ENCODE measurements at places on chromosomes 2 and 18. TPM values are rescaled to one million over a fixed set of nuclear protein-coding genes. Genes with fewer than 3 reads are reported as not detected.

DNA sequence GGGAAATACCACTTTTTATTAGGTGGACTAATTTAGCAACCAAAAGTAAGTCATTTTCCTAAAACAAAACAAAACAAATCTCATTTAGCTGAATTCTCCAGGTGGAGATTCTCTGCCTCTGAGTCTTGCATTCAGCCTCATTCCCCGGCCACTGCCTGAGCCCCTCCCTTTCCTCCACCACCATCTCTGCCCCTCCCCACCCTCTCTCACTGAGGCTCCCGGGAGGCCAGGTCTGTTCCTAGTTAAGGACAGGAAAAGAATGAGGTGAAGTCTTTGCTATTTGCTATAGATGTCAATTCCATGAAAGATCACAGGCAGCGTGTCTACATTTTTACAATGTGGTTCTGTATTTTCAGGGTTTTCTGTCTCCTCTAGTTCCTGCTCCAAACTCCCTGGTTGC is 83.0 kb upstream of the SOX11 start:
- H3K36me3 ChIP-seq: no peaks in the 10 kb centered on the region
- no peak overlapping the region for H3K4me3 ChIP-seq
- H3K4me1 ChIP-seq: no peaks in the 10 kb centered on the region

- H3K36me3 ChIP-seq: peaks cover 44% of the 10 kb centered on the region
- DNase-seq: no peak
- peaks cover 29% of the 10 kb centered on the region for H3K4me1 ChIP-seq
- H3K4me3 ChIP-seq: no peak overlapping the region
- H3K27me3 ChIP-seq: no peaks in the 10 kb centered on the region
Observed at GRCh38 chr18:21000667-21001066, 110.9 kb downstream of the ROCK1 start.

- no peak overlapping the region for H3K4me3 ChIP-seq
- H3K27me3 ChIP-seq: peaks cover 21% of the 10 kb centered on the region
- H3K4me1 ChIP-seq: peaks cover 30% of the 10 kb centered on the region
Observed at GRCh38 chr2:8582651-8583399, 99.0 kb upstream of the ID2 start.

DNA sequence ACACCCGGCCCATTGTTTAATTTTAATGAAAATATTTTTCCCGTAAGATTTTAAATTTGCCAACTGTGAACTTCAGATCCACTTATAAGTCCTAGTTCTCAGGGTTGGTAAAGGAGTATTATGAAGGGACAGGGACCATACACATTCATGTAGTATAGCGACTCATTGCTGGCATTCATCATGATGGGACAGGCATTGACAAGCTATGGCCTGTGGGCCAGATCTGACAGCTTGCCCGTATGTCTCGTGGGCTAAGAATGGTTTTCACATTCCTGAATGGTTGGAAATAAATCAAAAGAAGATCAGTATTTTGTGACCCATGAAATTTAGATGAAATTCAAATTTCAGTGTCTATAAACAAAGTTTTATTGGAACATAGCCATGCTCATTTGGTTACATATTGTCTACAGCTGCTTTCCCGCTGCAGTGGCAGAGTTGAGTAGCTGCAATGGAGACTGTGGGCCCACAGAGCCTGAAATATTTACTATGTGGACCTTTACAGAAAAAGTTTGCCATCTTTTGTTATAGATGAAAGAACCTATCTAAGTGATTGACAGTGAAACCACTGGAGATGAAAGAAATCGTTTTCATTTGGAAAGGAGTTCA is 4.1 kb downstream of the RAPGEF4 start:
- DNase-seq: no peak
- H3K36me3 ChIP-seq: no peaks in the 10 kb centered on the region
- no peak overlapping the region for H3K27ac ChIP-seq
- no peak overlapping the region for H3K4me3 ChIP-seq

DNA sequence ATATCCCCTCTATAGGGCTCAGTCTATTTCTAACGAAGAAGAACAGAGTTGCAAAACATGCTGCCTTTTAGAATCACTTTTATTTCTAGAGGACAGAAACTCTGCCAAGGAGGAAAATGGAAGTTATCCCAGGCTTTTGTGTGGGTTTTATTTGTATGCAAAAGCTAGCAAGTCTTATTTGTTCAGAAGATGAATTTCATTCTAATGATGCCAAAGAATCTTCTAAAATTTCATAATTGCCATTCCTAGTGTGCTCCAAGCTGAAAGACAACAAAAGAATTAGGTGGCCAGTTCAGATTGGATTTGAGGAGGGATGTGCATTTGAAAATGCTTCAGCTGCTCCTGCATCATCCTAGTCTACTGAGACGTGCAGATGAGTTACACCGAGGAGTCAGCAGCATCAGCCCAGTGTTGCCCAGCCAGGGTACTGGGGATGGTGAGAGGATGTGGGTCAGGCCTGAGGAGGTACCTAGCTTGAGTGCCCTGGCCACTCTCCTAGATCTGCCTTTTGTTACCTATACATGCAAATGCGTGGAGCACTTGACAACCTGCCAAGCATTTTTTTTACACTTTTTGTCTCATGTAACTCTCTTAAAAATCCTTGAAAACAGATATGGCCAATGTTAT is 80.1 kb downstream of the KCNS3 start:
- H3K27ac ChIP-seq: no peak overlapping the region
- no peak overlapping the region for H3K4me3 ChIP-seq
- no peak for DNase-seq
- H3K27me3 ChIP-seq: peaks cover 2% of the 10 kb centered on the region

GRCh38 chr2:34241905-34242762 is 643.0 kb upstream of the FAM98A start:
- H3K27ac ChIP-seq: no peak overlapping the region
- no peaks in the 10 kb centered on the region for H3K27me3 ChIP-seq
- no peaks in the 10 kb centered on the region for H3K36me3 ChIP-seq
- no peak for DNase-seq
- no peaks in the 10 kb centered on the region for H3K4me1 ChIP-seq

DNA sequence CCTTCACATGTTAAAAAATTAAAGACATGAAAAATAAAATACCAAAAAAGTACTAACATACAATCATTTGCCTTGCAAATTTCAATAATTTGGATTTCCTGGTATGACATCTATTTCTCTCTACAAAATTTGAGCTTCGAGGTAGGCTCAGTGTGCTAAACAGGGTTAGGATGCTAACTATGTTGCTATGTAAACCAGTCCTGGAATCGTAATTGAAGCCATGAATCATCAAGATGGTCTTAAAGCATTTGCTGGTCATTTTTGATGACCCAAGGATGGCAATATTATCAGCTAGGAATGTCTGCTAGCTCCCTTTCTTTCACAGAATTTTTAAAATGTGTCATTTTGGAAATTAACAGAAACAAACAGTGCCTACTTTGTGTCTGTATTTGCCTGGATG is 107.9 kb upstream of the TTC39C start:
- H3K27me3 ChIP-seq: no peaks in the 10 kb centered on the region
- H3K4me3 ChIP-seq: no peak overlapping the region
- no peak overlapping the region for H3K27ac ChIP-seq
- DNase-seq: no peak
- no peaks in the 10 kb centered on the region for H3K4me1 ChIP-seq

DNA sequence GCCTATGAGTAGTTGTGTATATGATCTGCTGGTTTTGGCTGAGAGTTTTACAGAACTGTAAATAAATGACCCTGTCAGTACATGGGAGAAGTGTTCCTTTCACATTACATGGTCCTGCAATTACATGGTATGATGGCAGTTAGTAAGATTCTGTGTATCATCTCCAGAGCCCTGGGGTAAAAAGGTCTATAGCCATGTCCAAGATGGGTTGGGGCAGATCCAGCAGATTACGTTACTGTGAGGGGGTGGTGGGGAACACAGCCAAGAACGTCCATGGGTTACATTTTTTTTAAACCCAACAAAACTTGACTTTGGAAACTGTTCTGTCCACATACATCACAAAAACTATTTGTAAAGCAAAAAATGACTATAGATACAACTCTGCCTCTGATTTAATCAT is 64.2 kb upstream of the LMAN1 start:
- H3K4me3 ChIP-seq: no peak overlapping the region
- no peaks in the 10 kb centered on the region for H3K4me1 ChIP-seq
- H3K27ac ChIP-seq: no peak overlapping the region
- peaks cover 6% of the 10 kb centered on the region for H3K27me3 ChIP-seq

DNA sequence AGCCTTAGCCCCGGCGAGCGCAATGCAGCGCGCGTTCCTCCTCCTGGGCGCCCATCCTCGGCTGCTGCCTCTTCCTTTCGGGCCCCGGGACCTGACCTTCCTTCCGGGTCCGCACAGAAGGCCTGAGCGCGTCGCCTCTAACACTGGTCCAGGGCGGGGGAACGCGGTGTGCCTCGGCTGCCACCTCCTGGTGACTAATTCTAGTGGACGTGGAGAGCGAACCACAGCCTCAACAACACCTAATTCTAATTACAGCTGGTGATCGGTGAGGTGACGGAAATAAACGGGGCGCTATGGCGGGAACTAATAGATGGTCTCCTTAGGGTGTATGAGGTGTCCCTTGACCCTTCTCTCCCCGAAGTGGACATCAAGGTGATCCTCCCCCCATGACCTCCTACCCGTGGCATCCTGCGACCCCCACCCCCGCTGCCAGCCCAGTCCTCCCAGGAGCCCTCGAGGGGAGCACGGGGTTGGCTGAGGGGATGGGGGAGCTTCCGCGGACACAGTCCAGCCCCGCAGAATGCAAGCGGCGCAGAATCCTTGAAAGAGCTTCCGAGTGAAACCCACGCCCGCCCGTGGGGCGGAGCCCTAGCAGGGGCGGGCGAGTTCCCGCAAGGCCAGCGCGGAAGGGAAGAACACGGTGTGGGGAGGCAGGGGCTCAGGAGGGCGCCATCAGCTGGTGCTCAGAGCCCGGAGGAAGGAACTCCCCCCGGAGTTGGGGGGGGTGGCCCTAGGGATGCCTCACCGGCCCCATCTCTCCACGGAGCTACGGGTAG is 12.8 kb upstream of the HMSD start:
- H3K4me3 ChIP-seq: no peak overlapping the region
- H3K27me3 ChIP-seq: peaks cover 13% of the 10 kb centered on the region
- H3K4me1 ChIP-seq: peaks cover 2% of the 10 kb centered on the region
- H3K36me3 ChIP-seq: no peaks in the 10 kb centered on the region

GRCh38 chr2:138779406-138779780 is 797 bp downstream of the NXPH2 start:
- H3K4me1 ChIP-seq: peaks cover 3% of the 10 kb centered on the region
- H3K27ac ChIP-seq: no peak overlapping the region
- H3K27me3 ChIP-seq: peaks cover 40% of the 10 kb centered on the region
- H3K36me3 ChIP-seq: no peaks in the 10 kb centered on the region

The LIPG gene
- 0.45 TPM for total RNA-seq

The AMER3 gene
- not detected for total RNA-seq

The DSG1 gene
- not detected for total RNA-seq

The L3MBTL4 gene
- total RNA-seq: 0.10 TPM

The TANC1 gene
- 2.0 TPM for total RNA-seq
